Vagina (tissue), 2 donors: ENCODE measurements at places on chromosomes 6 and 20.

DNA sequence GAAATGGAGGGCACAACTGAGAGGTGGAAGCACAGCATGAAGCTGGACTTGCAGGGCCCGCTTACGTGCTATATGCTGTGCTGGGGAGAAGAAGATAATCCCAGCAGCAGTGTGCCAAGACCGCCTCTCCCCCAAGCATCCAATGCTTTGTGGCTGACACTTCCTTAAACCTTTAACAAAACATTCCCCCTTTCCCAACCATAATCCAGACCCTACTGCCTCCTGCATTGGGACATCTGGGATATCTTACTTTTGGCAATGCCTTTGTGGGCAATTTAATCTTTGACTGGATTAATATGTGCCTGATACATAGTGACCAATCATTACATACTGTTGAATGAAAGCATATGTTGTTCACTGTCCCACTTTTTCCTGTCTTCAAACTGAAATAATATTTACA is 3.1 kb upstream of the TENT5A start:
- DNase-seq, result no peak

- no peak for DNase-seq
Measured at GRCh38 chr6:56378966-56379585, 131.7 kb upstream of the COL21A1 start.

- DNase-seq, result no peak
Measured at GRCh38 chr20:40370800-40371199, 318.2 kb downstream of the MAFB start.

DNA sequence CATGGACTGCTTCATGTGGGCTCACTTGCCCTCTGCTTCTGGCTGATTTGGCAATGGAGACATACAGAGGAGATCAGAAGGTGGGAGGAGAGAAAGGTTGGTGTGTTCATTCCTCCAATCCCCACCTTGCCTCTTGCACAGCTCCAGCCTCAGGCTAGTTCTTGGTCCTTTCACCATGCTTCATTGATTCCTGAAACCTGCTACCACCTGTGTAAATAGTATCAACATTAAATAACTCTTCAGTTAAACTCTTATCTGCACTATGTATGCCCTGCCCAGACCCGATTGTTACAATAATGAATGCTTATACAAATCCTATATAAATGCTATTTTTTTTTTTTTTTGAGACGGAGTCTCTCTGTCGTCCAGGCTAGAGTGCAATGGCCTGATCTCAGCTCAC is 174.5 kb downstream of the CD83 start:
- no peak for DNase-seq

DNA sequence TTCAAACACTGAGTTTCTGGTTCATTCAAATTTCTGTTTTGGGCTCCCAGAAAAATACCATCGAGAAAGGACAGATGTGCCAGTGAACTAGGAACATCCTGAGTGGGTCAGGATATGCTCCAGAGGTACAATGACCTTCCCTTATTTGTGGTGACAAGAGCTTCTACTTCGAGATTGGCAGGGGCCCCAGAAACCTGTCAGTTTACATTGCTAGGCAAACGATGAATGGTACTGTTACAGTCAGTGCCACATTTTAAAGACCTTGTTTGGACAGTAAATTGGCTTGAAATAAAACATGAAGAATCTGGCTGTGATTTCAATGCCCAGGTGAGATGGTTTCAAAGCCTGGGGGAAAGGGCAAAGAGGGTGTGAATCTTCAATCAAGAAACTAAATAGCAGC is 454.5 kb upstream of the ID4 start:
- no peak for DNase-seq

GRCh38 chr6:153016846-153017245 is 14.3 kb upstream of the MTRF1L start:
- no peak for DNase-seq

- DNase-seq, result no peak
Measured at GRCh38 chr6:94462231-94462630, 1042.9 kb upstream of the EPHA7 start.

GRCh38 chr6:96013531-96013930 is 2.2 kb upstream of the FUT9 start:
- no peak for DNase-seq

DNA sequence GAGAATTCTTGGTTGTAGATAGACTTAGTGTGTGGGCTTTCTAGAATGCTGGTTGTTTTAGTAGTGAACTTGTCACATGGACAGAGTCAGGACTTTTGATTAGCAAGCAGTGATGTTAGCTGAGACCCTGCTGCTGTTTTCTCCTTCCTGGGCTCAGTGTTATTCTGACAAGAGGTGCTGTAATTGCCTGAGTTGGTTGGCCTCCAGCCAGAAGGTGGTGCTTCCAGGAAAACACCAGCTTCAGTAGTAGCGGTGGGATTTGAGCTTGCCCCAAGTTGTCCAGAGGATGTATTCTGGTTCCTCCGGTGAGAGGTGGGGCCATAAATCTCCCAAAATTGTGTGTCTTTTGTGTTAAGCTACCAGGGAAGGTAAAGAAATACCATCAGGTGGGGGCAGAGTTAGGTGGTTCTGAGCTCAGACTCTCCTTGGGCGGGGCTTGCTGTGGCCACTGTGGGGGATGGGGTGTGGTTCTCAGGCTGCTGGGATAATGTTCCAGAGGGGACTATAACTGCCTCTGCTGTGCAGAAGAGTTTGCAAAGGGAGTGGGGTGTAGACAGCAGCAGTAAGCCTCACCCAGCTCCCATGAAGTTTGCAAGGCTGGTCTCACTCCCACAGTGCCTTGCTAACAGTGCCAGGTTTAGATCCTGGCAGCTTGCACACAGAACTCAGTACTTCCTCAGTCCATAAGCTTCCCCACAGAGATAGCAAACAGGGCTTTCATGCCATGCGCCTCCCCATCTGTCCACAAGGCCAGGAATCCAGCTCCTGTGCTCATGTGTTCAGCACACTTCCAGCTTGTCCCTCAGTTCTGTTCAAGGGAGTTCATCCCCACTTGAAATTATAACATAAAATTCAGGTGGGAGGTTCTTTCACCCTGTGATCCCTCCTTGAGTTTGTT is 278.4 kb upstream of the PTCHD4 start:
- DNase-seq, result no peak

- DNase-seq, result no peak
Measured at GRCh38 chr6:24149296-24149695, 23.3 kb downstream of the NRSN1 start.

DNA sequence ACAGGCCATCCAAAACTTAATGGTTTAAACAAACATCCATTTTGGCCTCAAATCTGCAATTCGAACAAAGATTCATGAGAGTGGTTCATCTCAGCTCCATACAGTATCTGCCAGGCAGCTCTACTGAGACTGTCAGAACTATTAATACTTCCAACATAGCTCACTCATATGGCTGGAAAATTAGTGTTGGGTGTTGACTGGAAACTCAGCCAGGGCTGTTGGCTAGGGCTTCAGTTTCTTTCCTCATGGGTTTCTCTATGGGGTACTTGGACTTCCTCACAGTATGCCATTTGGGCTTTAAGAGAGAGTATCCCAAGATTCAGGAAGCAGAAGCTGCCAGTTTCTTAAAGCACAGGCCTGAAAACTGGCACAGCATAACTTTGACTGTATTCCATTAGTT is 240.3 kb downstream of the TPBG start:
- no peak for DNase-seq

DNA sequence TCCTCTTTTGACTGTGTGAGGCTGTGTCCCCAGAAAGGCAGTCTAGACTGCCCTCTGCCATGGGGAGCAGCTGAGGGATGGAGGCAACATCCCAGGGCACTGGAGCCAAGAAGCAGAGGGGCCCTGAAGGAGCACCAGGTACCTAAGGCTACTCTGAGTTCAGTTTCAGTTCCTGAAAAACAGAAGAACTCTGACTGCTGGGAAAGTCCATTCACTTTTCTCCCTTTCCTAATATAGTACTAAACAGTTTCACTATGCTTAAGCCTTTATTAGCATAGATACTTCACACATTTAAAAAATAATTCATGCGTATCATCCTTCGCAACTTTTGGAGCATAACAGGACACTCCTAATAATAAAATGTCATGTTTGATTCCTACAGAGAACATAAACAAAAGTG is 130.0 kb downstream of the FOXC1 start:
- DNase-seq, result no peak

DNA sequence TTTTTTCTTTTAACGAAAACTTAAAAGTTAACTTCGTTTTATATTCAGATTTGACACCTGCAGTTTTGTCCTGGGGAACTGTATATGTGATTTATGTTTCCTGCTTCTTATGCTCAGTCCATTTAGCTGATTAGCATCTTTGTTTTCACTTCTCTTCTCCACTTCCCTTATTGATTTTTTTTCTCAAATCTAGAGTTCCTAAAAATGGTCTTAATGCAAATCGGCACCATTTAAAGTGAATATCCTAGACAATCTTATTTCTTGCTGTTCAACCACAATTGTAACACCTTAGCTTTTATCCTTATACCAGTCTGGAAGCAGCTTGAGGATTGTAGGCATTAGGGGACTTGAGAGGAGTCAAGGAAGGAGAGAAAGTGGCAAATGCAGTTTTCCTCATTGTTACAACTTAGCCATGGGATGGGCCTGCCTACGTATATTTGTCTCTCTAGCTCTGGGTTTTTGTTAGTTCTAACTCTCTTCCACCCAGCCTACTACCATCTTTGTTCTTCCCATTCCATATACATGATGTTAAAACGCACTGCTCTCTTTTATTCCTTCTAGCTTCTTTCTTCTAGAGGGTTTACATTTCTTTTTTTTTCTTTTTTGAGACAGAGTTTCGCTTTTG is 8.5 kb downstream of the QRSL1 start:
- DNase-seq, result no peak

- DNase-seq, result no peak
Measured at GRCh38 chr6:157185986-157186385, 137.3 kb downstream of the TMEM242 start.

DNA sequence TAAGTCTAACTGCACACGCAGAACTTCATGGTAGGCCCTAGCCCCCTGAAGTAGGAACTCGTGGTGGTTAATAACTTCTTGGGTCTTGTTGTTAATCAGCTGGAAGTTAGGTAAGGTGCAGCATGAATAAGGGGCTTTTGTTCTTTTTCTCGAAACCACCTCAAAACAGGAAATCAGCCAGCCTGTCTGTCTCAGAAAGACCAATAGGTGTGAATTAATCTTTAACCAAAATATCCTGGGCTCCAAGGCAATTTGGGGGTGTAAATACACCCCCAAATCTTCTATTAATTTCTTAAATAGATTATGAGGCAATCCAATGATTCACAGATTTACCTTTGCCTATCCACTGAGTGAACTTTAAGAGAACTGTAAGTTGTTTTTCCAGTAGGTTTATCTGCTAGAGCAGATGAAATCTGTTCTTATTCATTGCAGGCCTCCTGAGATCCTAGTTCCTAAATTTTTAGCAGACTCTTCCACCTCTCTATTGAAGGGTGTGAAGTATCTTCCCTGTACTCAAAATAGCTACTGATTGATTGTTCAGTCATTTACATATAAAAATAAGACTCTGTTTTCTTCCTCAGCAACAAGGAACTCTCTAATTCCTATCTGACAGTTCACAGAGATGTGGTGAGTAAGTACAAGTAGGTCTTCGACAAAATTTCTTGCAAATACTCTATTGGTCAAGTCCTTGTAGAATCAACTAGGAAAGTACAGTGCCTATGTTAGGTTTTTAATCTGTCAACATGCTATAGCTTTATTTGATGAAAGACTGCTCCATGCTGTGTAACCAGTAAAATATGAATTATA is 427.1 kb upstream of the NOX3 start:
- DNase-seq, result no peak

- DNase-seq, result no peak
Measured at GRCh38 chr6:139943391-139943790, 568.9 kb upstream of the CITED2 start.

- no peak for DNase-seq
Measured at GRCh38 chr6:39048481-39049399, at the start of gene GLP1R. GLP1R (plus strand) TSS chr6:39048781; CDS start chr6:39048841, 60 bp downstream.

GRCh38 chr6:55937261-55937947 is 62.0 kb upstream of the BMP5 start:
- DNase-seq, result no peak

DNA sequence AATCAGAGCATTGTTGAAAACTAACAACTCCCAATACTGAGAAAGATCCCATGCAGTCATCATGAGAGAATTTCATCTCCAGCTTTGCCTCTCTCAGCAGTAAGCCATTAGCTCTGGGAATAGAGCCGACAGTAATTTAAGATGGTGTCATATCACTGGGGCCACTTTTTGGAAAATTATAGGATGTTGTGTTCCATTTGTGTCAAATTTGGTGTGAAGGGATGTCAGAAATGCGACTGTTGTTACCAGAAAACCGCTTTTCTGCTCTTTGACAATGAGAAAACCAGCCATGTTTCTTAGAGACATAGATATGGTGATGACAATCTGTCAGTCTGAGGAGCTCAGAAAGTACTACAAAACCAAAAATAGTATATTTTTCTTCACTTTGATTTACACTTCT is 106.3 kb upstream of the KHDRBS2 start:
- no peak for DNase-seq

DNA sequence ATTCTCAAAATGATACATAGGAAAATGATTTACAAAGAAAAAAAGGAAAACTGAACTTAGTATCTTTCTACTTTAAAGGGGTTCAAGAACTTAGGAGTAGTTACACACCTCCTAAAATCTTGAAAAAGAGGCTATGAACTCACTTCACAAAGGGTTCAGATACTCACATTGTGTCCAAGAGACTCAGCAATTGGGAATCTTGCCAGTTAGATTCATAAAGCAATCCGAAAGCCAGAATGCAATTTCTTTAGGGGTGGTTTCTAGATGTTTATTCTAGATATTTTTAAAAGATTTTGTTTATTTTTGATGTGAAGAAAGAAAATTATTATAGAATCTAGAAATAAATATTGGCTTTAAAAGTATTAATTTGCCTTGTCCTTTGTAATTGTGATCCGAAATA is 1.7 kb upstream of the MYB start:
- no peak for DNase-seq

- DNase-seq, result no peak
Measured at GRCh38 chr6:170073846-170074245, 217.0 kb downstream of the DLL1 start.

DNA sequence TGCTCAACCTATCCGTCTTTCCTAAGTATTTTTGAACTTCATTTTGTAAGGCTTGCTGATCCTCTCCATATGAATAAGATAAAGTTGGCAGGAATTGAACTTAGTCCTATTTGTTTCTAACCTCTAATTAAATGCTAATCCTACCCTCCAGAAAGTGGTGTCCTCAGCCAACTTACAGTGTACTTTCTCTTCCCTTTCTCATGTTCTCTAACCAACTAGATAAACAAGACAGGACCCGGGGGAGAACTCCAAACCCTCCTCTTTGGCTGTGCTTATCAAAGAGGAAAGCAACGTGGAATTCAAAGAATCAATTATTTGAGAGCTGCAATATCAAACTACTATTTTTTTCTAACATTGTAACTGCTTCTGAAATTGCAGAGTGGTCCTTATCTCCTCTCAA is 56.5 kb upstream of the NRSN1 start:
- DNase-seq, result no peak
